Stimulated activated CD8-positive, alpha-beta memory T cell treated with anti-CD3 and anti-CD28 coated beads, Interleukin-15, amount 100 ng/mL, for 4 hours (primary cell): ENCODE measurements at places on chromosomes 7 and 10.
A peak's percentile ranks its signal among the peaks of the same experiment; 100 is the strongest.

DNA sequence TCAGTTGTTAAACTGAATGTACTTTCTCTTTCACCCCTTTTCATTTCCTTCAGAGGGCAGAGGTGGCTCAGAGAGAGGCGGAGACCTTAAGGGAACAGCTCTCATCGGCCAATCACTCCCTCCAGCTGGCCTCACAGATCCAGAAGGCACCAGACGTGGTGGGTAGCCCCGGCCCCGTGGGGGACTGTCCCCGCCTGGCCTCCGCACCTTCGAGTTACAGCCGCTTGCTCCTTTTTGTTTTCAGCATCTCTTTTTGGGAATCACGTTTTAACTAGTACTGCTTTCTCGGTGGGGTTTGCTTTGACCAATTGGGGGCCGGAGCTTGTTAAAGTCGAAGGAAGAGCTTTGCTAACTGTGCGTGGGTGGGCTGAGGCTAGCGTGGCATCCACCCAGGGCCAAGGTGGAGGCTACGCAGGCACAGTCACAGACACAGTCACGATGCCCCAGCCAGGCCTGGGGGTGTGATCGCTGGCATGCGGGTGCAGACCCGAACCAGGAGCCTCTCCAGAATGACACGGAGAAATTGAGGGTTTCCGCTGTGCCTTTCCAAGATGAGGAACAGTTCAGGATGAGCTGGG is 116.2 kb upstream of the SH2B2 start:
- DNase-seq, result no peak

DNA sequence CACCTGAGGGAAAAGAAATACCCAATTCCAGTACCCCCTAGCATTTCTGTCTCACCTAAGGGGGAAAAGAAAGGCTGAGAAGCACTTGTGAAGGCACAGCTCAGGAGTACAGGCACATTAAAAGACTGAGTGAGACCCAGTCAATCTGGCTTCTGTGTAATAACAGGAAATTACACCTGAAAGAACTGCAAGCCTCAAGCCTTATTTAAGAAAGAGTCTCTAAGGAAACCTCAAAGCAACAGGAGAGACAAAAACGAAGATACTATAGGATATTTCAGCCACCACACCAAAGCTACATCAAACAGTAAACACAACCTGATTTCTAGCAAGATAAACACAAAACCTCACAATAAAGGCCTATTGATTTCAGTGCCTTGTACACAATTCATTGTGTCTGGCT is 69.6 kb upstream of the CDK1 start:
- DNase-seq, result no peak

DNA sequence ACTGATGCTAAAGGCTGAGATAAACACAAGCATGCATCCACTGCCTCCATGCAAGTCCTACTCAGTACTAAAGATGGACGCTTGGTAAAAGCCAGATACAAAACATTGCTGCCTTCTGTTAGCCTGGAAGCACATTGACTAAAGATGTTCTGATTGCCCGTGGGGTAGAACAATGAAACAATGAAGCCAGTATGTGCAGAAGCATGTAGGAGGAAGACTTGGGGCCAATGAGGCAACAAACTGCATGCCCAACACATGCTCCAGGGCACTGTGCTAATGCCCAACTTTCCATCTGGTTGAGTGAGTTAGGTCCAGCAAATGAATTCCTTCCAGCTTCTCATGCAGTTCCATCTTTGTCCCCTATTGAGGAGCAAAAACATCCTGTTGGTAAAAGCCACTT is 1245.5 kb downstream of the GATA3 start:
- DNase-seq, result no peak

GRCh38 chr10:33109384-33109783 is 151.4 kb upstream of the ITGB1 start:
- DNase-seq, result no peak

- no peak for DNase-seq
These were observed 46.3 kb upstream of the FGFR2 start for GRCh38 chr10:121644501-121644900.

- no peak for DNase-seq
These were observed 24.3 kb downstream of the YKT6 start for GRCh38 chr7:44224974-44225565.

DNA sequence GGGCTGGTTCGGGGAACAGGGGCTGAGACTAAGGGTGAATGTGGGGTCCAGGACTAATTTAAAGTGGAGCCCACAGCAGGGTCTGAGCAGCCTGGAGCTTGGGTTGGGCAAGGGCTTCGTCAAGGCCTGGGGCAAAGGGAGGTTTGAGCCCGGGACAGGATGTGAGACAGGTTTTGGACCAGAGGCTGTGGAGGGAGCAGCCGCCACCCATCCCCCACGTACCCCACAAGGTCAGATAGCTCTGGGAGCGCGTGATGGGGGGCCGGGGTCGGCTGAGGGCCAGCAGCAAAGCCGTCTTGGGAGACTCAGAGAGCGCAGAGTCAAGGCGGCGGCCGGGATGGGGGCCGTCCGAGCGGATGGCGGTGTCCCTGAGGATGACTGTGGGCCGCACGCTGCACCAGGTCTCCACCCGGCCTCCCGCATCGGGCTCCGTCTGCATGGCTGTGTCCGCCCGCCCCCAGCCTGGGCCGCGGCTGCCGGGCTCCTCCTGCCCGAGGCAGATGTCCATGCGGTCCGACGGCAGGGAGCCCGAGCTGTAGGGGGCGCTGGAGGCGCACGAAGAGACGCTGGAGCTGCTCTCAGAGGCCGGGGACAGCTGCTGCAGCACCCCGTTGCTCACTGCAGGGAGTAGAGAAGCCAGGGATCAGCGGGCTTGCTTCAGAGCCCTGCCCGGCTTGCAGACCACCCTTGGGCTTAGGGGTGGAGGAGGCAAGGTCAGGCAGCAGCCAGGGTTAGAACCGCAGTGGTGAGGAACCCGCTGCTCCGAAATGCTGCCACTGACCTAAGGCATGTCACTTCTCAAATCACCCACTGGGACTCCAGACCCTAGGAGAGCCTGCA is 12.1 kb downstream of the PDZD7 start:
- peak; percentile 52 for DNase-seq

GRCh38 chr10:87860156-87860795 is 3.1 kb downstream of the KLLN start:
- no peak for DNase-seq

- no peak for DNase-seq
These were observed 239.5 kb downstream of the PLXNA4 start for GRCh38 chr7:132336797-132337196.

GRCh38 chr7:3495530-3495929 is 194.5 kb downstream of the SDK1 start:
- no peak for DNase-seq

DNA sequence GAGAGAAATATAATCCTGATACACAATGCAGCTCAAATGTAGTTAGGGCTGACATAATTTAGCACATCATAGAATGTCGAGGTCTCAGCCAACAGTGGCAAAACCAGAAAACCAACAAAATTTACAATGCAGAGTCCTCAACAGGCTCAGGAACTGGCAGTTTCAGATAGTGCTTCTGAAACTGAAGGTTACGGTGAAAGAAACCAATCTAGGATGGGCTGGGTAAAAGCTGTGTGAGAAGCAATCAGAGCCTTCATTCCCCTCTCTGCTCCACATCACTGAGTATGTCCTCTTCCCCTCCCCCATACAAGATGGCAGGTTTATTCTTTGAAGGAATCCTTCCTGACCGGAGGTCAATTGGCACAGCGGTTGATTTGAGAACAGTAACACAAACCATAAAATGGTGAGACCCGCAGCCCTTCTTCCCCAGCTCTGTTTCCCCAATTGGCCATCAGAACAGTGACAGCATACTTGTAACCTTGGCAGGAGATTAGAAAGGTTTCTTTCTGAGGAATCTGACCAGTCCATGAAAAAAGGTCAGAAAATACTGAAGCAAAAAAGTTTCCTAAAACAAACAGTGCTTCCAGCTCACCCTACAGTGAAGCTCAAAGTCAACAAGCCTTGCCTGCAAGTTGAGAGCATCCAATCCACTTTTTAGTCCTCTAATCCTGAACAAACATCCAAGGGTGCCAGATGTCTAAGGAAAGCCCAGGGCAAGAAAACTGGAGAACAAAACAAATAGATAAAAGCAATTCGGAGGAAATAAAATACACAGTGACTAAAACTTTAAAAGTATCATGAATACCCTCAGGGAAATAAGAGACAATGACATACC is 53.9 kb upstream of the IL6 start:
- DNase-seq, result no peak

DNA sequence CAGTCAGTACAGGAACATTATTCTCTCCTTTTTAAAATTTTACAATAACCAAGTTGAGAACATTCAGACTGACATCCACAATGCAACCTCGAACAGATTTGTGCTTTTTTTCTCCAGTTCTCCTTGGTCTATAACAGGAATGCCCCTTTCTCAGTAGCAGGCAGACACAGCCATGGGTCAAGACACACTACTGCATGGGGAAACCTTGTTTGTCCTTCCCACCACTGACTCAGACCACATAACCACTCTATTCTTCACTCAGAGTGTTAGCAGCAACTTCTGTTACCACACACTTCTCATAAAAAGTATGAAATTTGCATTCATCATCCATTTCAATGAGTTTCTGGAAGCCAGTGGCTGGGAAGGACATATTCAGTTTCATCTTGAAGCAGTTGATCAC is 421.7 kb downstream of the ADRA2A start:
- DNase-seq, result no peak

GRCh38 chr10:26737730-26738129 is 40.2 kb downstream of the PDSS1 start:
- DNase-seq, result no peak

DNA sequence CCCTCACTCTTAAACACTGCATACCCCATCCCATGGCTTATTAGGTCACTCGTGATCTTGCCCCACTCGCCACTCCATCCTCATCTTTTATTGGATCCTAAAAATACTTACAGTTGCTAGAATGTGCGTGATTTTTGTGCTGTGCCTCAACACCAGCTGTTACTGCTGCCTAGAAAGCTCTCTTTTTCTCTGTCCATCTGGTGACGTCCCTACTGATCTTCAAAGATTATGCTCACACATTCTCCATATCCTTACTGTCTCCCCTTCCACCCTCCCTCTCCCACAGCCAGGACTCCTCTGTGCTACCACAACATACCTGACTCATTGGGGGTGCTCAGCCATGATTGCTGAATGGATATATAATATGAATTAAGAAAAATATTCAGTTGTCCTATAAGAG is 42.0 kb downstream of the CDK6 start:
- DNase-seq, result no peak

DNA sequence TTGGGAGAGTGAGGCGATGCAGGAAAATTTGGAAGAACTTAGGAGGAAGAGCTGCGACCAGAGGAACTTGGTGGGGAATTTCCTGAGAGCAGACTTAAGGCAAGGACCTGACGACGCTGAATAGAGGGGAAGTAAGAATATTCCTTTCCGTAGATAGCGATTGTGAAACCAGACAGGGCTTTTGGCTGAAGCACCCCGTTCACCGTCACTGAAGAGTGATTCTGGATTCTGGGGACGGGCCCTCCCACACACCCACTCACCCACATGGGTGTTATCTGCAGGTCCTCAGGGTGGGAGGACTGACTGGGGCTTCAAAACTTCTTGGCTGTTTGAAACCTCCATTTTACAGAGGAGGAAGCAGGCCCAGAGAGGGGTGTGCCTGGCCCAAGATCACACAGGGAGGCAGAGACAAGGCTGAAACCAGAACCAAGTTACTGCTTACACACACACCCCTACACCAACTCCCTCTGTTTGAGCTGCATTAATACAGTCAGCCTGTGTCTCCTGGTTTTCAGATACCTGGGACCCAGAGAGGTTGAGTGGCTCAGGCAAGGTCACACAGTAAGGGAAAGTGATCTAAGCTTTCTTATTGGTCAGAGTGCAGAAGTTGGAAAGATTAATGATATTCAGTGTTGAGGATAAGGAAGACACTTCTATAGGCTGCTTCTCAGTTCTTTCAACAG is 37.2 kb upstream of the CDH23 start:
- DNase-seq, result no peak

DNA sequence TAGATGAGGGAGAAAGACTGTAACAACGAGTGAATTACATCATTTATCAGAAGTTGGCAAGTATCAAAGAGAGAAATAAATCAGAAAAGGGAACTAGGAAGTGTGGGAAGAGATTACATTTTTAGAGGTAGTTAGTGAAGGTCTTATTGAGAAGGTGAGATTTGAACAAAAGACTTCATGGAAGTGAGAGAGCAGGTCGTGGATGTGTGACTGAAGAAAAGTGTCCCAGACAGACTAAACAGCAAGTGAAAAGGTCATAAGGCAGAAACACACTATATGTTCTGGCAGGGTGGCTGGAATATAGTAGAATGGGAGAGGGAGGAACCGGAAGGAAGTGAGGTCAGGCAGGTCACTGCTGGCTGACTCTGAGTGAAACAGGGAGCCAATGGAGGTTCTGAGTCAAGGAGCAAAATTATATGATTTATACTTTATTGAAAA is 35.7 kb upstream of the RHOBTB1 start:
- DNase-seq, result no peak

DNA sequence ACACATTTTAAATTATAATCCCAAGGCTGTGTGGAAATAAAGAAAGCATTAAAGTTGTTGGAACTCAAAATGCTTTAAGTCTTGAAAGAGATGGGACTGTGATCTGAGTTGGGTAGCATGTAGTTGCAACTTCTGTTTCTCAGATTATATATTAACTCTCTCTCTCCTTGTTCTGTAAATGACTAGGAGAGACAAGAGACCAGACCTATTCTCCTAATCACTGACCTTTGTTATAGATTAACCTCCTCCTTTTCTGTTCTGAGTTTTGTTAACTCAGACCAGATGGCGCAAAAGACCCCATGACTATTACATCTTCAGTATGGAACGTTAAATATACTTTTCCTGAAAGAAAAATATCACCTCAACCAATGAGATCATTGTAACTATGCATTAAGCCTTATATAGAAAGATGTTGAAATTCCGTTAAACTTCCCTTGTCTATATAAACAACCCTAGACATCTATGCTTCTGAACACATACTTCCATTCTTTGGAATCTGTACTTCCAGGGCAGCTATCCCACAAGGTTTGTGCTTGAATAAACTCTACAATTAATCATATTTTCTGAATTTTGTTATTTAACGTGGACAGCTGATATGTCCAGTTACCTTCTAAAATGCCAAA is 143.5 kb upstream of the TRIM24 start:
- DNase-seq, result no peak

- DNase-seq, result no peak
These were observed 190.9 kb downstream of the DNAJB6 start for GRCh38 chr7:157527686-157528085.

- no peak for DNase-seq
These were observed 8.5 kb downstream of the SP8 start for GRCh38 chr7:20778063-20778721.

- DNase-seq, result no peak
These were observed 29.1 kb downstream of the TMEM130 start for GRCh38 chr7:98840722-98841121.

- DNase-seq, result peak; percentile 42
These were observed 75.7 kb upstream of the EFCAB10 start for GRCh38 chr7:105656922-105657521.
